ENCODE measurements at places on chromosomes 1 and 21.

- DNase-seq, result no peak
Observed at GRCh38 chr1:151841141-151841540, 1.5 kb upstream of the C2CD4D start.

DNA sequence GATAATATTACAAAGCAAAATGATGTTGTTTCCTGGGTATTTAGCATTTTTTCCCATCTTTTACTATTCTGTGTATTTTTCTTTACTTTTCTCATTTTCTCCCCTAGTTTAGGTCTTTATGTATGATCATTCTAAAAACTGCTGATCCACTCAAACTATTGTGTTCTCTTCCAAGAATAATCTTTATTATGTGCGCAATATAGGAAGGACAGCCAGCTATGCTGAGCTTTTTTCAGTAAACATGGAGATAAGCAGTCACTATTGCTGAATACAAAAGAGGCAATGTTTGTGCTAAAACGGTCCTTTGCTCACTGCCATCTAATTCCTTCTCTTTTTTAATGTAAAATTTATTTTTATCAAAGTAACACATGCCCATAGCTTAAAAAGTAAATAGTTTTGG lies 6.7 kb upstream of the PTBP2 start:
- no peak for DNase-seq

DNA sequence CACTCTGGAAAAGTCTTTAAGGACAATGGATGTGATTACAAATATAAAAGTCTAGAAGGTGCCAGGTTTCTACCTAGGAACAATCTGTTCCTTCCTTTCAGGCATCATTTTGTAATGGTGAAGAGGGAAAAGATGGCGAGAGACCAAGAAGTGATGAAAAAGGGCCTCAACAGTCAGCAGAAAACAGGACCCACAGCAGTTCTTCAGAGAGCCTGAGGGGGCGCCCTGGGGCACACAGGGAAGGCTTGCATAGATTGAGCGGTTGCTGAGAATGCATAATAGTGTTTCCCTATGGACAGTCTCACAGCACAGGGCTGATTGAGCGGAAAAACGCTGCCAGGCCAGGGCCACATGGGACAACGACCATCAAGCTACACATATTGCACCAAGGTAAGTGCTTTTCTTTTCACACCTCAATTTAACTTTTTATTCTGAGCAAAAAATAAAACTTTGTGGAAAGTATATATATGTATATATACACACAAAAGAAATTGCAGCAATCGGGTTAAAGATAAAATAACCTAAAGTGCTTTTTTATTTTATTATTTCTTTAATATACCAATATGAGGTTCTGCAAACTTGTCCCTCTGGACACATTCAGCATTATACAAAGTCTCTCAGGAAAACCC lies 3.1 kb upstream of the YRDC start:
- peak; percentile 72 for DNase-seq

DNA sequence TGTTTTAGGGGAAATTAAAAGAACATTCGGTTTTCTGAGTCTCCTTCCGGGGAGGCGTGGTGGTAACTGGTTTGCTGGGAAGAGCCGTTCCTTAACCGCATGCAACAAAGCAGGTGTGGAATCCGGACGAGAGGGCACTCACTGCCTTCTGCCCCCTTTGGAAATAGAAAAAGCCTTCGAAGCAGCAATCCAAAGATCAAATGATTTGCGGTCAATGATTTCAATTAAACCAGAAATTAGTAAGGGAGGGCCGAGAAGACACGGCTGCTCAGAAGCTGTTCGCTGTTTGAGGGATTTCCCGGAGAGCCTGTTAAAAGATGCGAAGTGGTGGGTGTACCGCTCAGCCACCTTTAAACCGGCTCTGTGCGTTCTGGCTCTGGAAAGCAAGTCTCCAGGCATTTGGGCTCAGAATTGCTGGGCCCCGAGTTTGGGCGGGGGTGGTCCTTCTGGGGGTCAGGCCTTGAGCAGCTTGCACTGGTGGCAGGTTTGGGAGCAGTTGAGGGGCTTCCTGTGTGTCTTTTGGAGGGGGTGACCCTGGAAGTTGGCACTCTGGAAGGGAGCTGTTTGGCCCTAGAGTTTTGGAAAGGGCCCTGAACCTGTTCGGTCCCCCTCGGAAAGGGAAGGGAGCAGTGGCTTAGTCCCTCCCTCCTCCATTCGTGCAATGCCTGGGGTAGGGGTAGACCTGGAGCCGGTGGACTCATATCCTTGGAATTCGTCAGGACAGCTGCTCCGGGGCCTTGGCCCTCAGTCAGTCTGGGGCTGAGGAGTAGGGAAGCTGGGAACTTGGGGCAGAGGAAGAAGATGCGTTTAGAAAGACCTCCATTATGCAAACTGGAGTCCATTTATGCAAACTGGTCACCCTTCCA lies 3.1 kb downstream of the SIM2 start:
- no peak for DNase-seq

GRCh38 chr1:181987996-181988395 lies 73.5 kb downstream of the ZNF648 start:
- DNase-seq, result no peak

- DNase-seq, result no peak
Observed at GRCh38 chr1:36204347-36204909, 19.8 kb upstream of the THRAP3 start.

DNA sequence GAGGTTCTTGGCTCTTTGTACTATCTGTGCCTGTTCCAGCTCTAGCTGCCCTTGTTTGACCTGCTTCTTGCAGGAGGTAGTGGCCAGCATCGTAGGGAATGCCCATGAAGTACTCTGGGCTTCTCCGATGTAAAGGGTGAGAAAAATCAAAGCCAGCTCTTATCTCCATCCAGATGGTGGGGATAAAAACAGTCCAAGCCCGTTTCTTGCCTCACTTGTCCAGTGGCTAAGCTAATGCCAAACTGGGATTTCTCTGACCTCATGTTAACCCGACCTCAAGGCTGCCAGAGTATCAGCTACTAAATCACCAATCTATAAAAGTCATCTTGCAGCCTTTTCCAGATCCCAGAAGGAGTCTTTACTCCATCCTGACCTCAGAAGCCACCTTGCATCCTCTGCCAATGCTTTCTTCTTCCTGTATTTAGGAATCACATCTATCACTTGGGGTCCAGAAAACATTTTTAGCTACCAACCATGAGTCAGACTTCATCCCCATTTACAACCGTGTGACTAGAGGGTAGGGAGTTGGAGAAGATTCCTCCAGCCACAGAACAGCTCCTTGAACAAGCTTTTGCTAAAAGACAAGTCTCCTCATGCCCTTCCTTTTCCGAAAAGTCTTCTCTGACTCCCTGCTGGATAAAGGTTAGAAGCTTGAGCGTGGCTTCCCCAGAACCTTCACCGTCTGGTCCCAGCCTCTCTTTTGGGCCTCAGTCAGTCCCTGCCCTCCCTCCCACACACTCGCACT lies 35.9 kb downstream of the KCNC4 start:
- DNase-seq, result no peak

DNA sequence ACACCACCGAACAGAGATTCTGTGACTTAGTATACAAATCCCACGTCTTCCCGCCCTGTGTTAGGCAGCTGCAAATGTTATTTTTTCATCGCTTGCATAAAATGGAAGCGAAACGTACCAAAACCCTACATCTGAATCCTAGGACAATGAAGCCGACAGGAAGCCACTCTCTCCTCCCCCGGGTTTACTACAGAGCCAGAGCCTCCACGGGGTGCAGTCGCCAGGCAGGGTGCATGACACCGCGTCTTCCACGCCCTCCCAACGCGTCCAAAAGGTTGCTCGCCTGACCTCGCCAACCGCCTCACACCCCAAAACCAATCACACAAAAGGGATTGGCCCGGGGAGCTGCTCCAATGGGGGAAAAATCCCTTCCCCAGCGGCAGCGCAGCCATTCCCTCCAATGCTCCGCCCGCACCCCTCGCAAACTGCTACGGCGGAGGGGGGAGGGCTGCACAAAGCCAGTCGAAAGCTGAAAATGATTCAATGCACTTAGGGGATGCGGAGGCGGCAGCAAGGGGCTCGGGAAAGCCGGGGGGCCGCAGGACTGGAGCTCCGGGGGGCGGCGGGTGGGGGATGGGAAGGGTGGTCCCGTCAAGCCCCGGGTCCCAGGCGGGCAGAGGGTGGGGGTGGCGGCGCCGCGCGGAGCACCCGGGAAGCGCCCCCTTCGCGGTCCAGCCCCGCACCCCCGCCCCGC lies 701 bp downstream of the CEP170 start:
- DNase-seq, result peak; percentile 77

- no peak for DNase-seq
Observed at GRCh38 chr1:9746211-9746610, 77.6 kb downstream of the CLSTN1 start.

- no peak for DNase-seq
Observed at GRCh38 chr1:181126289-181126688, 37.8 kb downstream of the IER5 start.

DNA sequence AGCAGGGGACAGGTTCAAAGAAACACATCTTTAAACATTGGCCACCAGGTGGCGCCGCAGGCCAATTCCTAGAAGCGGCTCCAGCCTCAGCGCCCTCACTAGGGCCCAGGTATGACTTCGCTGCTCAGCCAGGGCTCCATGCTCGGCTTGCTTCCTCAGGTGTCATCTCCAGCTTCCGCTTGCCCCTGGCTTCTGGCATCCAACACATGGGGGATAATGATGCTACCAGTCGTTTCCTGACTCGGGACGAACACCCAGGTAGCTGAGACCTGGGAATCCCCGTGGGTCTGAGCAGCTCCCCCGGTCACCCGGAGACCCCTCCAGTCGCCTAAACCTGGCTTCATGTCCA lies 8.5 kb upstream of the MEX3A start:
- peak; percentile 44 for DNase-seq

DNA sequence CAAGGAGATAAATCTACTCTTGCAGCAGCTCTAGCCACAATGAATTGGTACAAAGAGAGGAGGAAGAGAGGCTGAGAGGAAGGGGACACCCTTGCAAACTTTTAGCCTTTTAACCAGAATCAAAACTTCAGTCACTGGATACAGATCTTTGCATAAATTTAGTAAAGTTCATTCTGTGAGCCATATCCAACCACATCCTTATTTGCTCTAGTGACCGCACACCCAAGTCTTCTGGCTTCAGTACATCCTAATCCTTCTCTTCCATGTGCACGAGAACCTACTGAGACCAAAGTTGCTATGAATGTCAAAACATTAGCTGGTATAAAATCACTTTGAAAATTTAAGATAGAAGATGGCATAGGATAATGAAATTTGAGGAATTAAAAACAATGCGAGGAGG lies 21.9 kb upstream of the PLD5 start:
- DNase-seq, result no peak

DNA sequence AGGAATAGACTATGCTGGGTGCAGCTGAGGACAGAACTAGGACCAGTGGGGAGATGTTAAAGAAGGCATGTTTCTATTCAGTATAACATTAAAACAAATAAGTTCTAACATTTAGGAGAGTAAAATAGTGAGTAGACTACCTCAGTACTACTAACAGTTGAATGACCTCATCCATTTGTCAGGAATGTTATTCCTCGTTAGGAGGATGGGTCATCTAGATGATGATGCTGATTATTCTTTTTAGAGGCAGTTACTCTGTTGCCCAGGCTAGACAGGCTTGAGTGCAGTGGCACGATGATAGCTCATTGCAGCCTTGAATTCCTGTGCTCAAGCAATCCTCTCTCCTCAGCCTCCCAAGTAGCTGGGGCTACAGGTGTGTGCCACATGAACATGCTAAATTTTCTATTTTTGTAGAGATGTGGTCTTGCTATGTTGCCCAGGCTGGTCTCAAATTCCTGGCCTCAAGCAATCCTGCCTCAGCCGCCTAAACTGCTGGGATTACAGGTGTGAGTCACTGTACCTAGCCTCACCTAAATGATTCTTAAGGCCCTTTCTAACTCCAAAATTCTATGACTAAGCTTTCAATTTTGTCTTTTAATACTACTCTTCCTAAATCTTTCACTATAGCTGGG lies 9.3 kb downstream of the EEIG2 start:
- no peak for DNase-seq

- DNase-seq, result peak; percentile 57
Observed at GRCh38 chr1:65255035-65255655, 54.2 kb upstream of the DNAJC6 start.

DNA sequence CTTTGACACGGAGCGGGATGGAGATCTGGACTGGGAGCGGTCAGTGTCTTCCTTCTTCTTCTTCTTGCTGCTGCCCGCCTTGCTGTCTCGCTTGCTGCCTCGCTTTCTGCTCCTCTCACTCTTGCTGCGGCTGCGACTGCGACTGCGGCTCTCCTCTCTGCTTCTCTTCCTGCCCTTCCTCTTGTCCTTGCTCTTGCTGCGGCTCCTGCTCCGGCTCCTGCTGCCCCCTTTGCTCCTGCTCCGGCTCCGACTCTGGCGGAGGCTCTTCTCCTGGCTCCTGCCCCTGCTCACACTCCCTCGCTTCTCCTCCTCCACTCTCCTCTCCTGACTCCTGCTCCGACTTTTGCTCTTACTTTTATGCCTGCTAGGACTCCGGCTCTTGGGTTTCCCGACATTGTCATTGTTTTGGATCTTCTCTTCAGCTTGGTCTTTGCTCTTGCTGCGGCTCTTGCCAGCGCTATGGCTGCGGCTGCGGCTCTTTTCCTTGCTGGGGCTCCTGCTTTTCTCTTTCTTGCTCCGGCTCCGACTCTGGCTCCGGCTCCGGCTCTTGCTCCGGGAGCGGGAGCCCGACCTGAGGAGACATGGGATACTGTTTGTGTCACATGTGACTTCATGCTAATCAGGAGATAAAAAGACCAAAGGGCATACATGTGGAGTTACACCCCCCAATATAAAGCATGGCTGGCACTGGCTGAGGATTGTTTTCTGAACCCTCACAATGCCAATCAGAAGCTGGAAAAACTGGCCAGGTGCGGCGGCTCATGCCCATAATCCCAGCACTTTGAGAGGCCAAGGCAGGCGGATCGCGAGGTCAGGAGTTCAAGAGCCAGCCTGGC lies 25.2 kb upstream of the TMEM200B start:
- DNase-seq, result no peak

- no peak for DNase-seq
Observed at GRCh38 chr1:77465139-77465538, 183.3 kb downstream of the AK5 start.

GRCh38 chr1:63936276-63936675 lies 162.5 kb downstream of the ROR1 start:
- no peak for DNase-seq

- DNase-seq, result no peak
Observed at GRCh38 chr1:100036718-100037655, 67.2 kb downstream of the SLC35A3 start.

DNA sequence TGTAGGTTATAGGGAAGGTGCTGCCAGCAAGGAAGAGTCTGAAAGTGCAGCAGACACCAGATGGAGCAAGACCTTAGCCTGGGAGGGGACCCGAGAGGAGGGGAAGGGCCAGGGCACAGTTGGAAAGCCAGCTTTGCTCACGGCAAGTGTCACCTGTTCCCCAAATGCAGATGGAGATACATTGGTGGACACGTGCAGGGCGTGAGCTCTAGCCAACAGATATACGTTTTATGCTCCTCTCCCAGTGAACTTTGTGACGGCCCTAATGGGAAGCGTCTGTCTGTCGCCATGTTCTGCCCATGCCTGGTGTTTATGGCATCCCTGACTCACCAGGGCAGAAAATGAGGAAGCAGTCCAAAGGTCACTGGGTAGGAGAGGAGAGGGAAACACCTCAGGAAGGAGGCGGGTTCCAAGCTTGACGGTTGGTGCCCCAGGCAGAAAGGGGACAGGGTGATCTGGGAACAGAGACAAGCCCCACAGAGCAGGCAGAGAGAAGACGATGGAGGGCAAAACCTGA lies 7.6 kb downstream of the GPA33 start:
- no peak for DNase-seq

GRCh38 chr1:36561361-36561724 lies 78.6 kb upstream of the CSF3R start:
- DNase-seq, result no peak

Data from hippocampal formation (tissue), 2 donors.